ENCODE measurements at places on chromosomes 5 and 9. TPM values are rescaled to one million over a fixed set of nuclear protein-coding genes. Genes with fewer than 3 reads are reported as not detected.

DNA sequence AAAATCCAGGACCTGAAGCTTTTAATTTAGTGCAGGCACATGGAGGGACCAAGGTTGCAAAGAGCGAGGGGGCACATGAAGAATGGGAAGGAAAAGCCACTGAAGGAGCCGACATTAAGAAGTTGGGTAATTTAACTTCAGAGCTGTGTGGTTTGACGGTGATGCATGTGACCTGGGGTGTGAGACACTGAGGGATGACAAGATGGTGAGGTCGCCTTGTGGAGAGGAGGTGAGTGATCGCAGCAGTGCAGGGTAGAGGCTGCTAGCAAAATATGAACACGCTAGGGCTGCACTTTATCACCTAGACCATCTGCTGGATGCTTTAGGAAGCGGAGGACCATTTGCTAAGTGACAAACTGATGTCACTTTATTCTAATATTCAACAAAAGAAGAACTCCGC, 339.0 kb upstream of the KIF2A start:
- H3K4me3 ChIP-seq, result no peak overlapping the region
- peaks cover 1% of the 10 kb centered on the region for H3K27me3 ChIP-seq
- no peaks in the 10 kb centered on the region for H3K36me3 ChIP-seq
- H3K27ac ChIP-seq, result no peak overlapping the region

GRCh38 chr5:143717400-143717799, 94.6 kb upstream of the HMHB1 start:
- H3K27ac ChIP-seq, result no peak overlapping the region
- DNase-seq, result no peak
- H3K36me3 ChIP-seq, result no peaks in the 10 kb centered on the region
- no peaks in the 10 kb centered on the region for H3K4me1 ChIP-seq

- H3K27me3 ChIP-seq, result no peaks in the 10 kb centered on the region
- no peaks in the 10 kb centered on the region for H3K4me1 ChIP-seq
- H3K27ac ChIP-seq, result no peak overlapping the region
Measured at GRCh38 chr5:126437721-126438120, 14.5 kb downstream of the GRAMD2B start.

DNA sequence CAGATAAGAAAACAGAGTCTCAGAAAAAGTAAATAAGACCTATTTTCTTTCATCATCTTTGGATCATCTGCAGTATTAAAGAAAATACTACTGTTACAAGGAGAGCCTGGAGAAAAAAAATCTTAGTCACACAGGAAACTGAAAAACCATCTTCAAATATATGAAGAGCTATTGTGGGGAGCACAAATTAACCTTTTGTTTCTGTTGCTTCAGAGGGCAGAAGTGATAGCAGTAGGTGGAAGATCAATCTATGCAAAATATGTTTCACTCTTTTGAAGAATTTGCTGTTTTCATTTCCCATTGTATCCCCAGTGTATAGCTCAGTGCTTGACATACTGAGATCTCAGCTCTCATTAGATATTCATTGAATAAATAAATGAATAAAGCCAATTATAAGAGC, 13.1 kb upstream of the CEMIP2 start:
- H3K4me1 ChIP-seq, result no peaks in the 10 kb centered on the region
- H3K27me3 ChIP-seq, result no peaks in the 10 kb centered on the region
- H3K36me3 ChIP-seq, result no peaks in the 10 kb centered on the region
- no peak overlapping the region for H3K4me3 ChIP-seq
- H3K27ac ChIP-seq, result no peak overlapping the region

DNA sequence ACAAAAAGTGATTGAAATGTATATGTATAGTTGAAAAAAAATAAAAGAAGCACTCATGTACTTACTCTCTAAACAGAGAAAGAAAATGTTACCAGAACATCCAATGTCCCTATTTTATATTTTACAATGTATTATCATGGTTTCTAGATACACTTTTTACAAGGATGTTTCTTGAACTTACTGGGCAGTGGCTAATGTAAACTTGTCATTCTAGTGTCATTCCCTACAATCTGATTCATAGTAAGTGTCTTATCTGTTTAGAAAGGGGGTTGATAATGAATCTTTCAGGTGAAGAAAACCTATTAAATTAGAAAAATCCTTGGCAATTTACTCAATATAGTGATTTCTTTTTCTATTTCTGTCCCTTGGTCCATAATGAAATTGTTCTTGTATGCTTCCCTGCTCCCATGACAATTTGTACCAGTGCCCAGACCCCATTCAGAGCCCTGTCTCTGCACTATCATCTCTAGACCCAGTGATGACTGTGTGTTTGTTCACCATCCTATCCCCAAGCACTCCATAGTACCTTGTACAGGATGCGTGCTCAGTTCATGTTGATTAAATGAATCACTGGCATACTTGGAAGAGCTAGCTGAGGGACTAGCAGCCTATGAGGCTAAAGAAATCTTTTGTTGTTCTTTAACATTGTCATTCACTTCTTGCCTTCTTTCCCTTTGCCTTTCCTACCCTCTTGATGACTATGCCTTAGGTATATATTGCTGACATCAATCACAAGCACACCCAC, 101.2 kb downstream of the HMHB1 start:
- no peaks in the 10 kb centered on the region for H3K27me3 ChIP-seq
- no peak overlapping the region for H3K4me3 ChIP-seq
- no peak for DNase-seq

DNA sequence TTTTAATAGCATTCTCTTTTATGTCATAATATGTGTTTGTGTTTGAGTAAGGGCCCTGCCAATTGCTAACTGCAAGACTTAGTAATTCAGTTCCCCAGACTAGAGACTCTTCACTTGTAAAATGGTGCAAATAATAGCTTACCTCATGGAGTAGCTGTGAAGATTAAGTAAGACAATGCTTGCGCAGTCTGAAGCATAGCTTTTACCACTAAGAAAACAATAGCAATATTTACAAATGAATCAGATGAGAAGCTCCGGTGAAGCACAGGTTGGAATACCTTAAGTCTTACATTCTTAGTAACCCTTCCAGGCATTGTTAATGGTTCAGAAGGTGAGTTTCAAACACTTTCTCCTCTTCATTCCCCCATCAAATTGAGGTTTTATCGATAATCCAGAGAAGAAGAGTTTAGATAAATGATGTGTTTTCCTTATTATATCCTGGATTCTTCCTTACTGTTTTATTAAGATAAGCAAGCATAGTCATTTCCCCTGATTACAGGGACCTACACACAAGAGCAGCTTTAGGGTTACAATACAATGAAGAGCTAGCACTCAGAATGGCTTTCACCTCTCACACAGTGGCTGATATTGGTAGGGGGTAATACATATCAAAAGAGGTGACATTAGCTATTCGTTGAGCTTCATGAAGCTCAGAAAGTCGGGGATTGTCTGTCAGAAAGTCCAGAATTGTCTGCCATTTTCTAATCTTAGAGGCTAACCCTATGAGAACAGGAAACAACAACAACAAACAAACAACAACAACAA, 96.4 kb upstream of the EDIL3 start:
- H3K4me1 ChIP-seq, result no peaks in the 10 kb centered on the region
- H3K27ac ChIP-seq, result no peak overlapping the region
- no peaks in the 10 kb centered on the region for H3K36me3 ChIP-seq
- no peak overlapping the region for H3K4me3 ChIP-seq

GRCh38 chr9:129458663-129459546, 162.0 kb downstream of the C9orf50 start:
- no peak overlapping the region for H3K4me3 ChIP-seq
- H3K36me3 ChIP-seq, result no peaks in the 10 kb centered on the region
- H3K4me1 ChIP-seq, result peaks cover 34% of the 10 kb centered on the region

DNA sequence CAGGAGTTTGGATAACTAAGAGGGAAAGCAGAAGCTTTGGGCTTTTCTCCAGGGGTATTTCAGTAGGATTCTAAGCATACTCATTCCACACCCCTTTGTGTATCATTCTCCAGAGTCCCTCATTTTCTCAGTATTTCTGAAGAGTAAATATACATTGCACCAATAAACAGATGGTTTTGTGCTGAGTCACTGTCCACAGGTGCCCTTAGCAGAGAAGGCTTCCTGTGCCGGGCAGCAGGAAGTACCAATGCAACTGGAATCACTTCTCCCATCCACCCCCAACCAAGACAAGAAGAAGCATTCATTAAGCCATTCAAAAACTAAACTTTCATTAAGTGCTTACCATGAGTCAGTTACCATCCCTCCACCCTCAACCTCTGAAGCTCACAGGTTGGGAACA, 3.6 kb upstream of the CCNJL start:
- H3K27ac ChIP-seq, result peak overlapping the region; percentile 76
- H3K27me3 ChIP-seq, result no peaks in the 10 kb centered on the region
- no peak overlapping the region for H3K4me3 ChIP-seq

DNA sequence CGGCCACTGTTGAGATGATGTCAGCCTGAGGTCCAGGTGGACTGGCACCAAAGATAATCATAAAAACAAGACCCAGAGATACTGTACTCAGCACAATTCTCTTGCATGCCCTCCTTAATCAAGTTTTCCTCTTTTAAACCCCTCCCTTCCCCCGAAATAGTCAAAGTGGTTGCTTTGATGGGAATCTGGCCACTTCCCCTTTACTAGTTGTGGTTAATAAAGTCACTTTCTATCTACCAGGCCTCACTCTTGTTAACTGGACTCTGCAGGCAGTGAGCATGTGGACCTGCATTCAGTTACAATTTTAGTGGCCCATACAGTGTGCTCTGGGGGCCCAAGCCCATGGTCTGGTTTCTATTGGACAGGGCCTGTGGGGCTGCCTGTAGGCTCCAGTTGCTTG, 17.5 kb downstream of the FBP2 start:
- H3K4me1 ChIP-seq, result no peaks in the 10 kb centered on the region
- H3K27me3 ChIP-seq, result no peaks in the 10 kb centered on the region
- no peaks in the 10 kb centered on the region for H3K36me3 ChIP-seq

EHMT1 gene
- 92.3 TPM for total RNA-seq

DNA sequence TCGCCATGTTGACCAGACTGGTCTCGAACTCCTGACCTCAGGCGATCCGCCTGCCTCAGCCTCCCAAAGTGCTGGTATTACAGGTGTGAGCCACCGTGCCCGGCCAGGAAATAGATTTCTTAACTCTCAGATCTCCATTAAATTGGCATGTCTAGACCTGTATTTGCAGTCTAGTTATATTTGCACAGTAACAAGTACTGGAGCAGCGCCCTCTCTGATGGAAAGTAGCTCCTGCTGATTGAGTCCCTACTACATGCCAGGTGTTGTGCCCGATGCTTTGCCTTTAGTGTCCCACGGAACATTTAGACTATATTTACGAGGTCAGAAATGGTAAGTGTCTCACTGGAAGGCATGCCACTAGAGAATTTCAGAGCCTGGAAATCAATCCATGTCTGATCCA, 15.8 kb upstream of the TMED9 start:
- no peaks in the 10 kb centered on the region for H3K36me3 ChIP-seq
- no peaks in the 10 kb centered on the region for H3K4me1 ChIP-seq
- H3K4me3 ChIP-seq, result no peak overlapping the region

Measured in Caco-2 (cell line).